ENCODE measurements at places on chromosomes 1 and 21. TPM values are rescaled to one million over a fixed set of nuclear protein-coding genes. Genes with fewer than 3 reads are reported as not detected.

Gene RAD54L
- not detected for total RNA-seq

Gene PIGC
- 23.3 TPM for total RNA-seq

- DNase-seq = no peak
- H3K36me3 ChIP-seq = no peaks in the 10 kb centered on the region
- H3K27me3 ChIP-seq = peaks cover 5% of the 10 kb centered on the region
- H3K4me1 ChIP-seq = no peaks in the 10 kb centered on the region
Measured at GRCh38 chr21:35332841-35333426, 283.8 kb upstream of the RUNX1 start.

GRCh38 chr1:218705391-218705790, 360.3 kb downstream of the TGFB2 start:
- H3K4me1 ChIP-seq = no peaks in the 10 kb centered on the region
- H3K27me3 ChIP-seq = no peaks in the 10 kb centered on the region
- no peak overlapping the region for H3K27ac ChIP-seq

Gene GJB3
- 0.11 TPM for total RNA-seq

Measured in adrenal gland (tissue), 19 donors.